ENCODE measurements at places on chromosomes 11 and 22.

- DNase-seq, result no peak
Measured at GRCh38 chr11:122162095-122162494, 46.1 kb upstream of the BLID start.

DNA sequence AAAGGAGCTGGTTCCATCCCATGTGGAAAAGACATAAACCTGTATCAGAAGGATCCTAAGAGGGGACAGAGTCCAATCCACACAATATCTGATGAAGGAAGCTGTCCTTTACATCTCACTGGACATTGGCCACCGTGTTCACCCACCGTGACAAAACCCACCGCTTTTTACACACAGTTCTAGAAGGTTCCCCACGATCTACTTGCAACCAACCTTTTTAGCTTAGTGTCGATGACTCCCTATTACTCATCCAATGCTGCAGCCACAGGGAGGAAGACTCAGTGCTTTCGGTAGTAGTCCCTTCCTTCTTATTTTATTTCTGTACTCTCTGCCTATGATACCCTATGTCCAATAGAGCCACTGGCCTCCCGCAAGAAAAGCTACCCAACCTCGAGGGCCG is 65.4 kb downstream of the MAPK1 start:
- no peak for DNase-seq

DNA sequence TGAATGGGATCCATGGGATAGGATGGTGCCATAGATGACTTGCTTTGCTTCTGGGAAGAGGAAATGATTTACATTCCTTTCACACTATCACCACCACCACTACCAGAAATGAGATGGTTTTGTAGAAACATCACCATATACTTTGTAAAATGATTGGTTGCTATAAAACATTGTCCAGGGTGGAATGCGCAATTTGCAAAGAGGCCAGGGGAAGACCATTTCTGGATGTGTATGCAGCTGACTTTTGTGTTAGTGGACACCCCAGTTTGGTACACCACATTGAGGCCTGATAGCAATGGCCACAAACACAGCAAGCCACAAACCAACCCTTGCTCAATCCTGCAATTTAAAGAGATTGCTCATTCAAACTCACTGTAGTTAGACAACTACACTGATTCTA is 56.7 kb upstream of the RCN1 start:
- peak; percentile 97 for DNase-seq

DNA sequence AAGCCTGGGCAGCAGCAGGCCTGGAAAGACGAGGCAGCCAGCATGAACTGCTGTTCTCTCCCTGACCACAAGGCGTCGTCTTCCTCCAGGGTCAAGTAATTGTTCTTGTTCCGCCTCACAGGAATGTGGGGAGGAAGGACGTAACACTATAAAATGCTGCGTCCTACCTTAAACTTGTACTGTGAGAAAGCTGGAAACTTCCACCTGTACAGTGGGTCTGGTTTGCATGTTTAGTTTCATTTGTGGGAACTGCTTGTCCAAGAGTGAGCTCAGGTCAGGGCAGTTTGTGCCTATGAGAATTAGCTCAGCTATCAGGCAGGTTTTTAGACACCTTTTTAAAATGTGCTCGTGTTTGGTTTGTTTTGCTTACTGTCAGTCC is 55.2 kb downstream of the PANX1 start:
- DNase-seq, result no peak

GRCh38 chr11:73210916-73211667 is 7.0 kb upstream of the P2RY2 start:
- no peak for DNase-seq

- DNase-seq, result peak; percentile 36
Measured at GRCh38 chr11:132409573-132410355, 1039.3 kb downstream of the NTM start.

- DNase-seq, result no peak
Measured at GRCh38 chr11:123251657-123252344, 56.8 kb upstream of the CLMP start.

GRCh38 chr22:22955866-22956535 is 68.4 kb downstream of the IGLL5 start:
- DNase-seq, result peak; percentile 23
